Gastroesophageal sphincter (tissue), 4 donors: ENCODE measurements at places on chromosomes 5 and 9.

- ATAC-seq, result no peak
- H3K4me3 ChIP-seq, result no peak overlapping the region
- no peaks in the 10 kb centered on the region for H3K4me1 ChIP-seq
These were observed 302.4 kb downstream of the SMARCA2 start for GRCh38 chr9:2317591-2317990.

DNA sequence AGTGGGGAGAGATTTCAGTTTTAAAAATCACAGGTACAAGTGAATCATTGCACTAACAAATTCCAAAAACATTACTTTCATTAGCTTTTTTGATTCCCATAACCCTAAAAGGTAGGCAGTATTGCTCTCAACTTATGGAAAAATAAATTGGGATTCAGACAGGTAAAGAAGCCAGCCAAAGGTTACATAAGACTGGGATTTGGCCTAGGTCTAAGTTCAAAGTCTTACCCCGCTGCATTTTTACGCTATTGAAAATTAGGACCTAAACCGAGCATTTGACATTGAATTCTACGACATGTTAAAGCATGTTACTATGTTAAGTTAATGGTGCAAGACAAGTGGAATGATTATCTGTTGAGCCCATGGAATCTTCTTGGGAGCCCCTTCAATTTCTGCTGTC is 89.6 kb downstream of the ENC1 start:
- no peaks in the 10 kb centered on the region for H3K27me3 ChIP-seq
- no peak for ATAC-seq
- no peaks in the 10 kb centered on the region for H3K4me1 ChIP-seq
- no peak overlapping the region for H3K4me3 ChIP-seq

- no peak for ATAC-seq
- H3K4me3 ChIP-seq, result no peak overlapping the region
- H3K27me3 ChIP-seq, result no peaks in the 10 kb centered on the region
- H3K4me1 ChIP-seq, result no peaks in the 10 kb centered on the region
These were observed 4.6 kb upstream of the CDC37L1 start for GRCh38 chr9:4674783-4675182.

GRCh38 chr5:123112196-123112595 is 23.2 kb downstream of the PRDM6 start:
- no peaks in the 10 kb centered on the region for H3K36me3 ChIP-seq
- H3K4me1 ChIP-seq, result peaks cover 7% of the 10 kb centered on the region
- no peak overlapping the region for H3K27ac ChIP-seq
- ATAC-seq, result no peak
